Anterior cingulate cortex (tissue), 58 donors: ENCODE measurements at places on chromosomes 12 and 14.

GRCh38 chr12:98110536-98110935 is 404.9 kb upstream of the TMPO start:
- DNase-seq: no peak

- DNase-seq: no peak
Observed at GRCh38 chr12:111780166-111780565, 13.4 kb downstream of the ALDH2 start.

- DNase-seq: no peak
Observed at GRCh38 chr12:117143008-117143532, 43.9 kb upstream of the TESC start.

- no peak for DNase-seq
Observed at GRCh38 chr12:66531766-66532165, 147.1 kb downstream of the GRIP1 start.

DNA sequence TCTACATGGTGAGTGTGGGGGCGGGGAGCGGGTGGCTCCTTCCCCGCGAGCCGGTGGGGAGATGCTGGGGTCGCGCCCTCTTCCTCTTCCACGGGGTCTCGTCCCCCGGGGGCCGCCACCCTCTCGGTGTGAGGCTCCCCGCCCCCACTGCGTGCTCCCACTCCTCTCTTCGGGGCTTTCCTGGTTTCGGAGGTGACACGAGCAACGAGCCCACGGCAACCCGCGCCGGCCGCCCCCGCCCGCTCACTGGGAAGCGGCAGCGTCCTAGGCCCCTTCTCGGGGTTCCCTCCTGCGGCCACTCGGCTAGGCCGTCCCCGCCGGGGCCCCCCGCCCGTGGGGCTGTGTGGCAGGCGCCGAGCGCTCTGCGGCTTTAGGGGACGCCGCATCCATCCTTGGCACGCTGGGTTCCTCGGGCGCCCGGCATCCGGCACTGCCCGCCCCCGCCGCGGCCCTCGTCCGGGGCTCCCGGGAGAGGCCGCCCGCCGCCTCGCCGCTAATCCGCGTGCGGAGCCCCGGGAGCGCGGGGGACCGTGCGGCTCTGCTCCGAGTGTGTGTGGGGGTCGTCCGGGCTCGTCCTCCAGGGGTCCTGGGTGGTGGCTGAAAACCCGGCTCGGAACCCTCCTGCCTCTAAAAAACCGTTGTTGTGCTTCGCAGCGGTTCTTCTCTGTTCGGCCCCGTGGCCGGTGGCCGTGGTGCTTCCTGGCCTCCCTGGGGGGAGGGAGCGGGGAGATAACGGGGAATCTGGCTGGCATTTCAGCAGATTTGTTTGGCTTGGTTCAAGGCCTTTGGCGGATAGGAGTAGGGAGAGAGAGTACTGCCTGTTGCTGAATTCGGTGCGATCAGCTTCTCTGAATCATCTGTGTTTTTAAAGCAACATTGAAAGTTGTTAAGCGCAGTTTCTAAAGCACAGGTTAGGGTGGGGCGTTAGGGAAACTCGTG is 1.0 kb downstream of the PCNX1 start:
- DNase-seq: no peak

- DNase-seq: no peak
Observed at GRCh38 chr12:22048351-22049041, 2.5 kb downstream of the CMAS start.

- no peak for DNase-seq
Observed at GRCh38 chr12:133235401-133236112, at the start of gene ANHX. ANHX (minus strand) TSS chr12:133235877; CDS start chr12:133234356, 1,521 bp downstream.

DNA sequence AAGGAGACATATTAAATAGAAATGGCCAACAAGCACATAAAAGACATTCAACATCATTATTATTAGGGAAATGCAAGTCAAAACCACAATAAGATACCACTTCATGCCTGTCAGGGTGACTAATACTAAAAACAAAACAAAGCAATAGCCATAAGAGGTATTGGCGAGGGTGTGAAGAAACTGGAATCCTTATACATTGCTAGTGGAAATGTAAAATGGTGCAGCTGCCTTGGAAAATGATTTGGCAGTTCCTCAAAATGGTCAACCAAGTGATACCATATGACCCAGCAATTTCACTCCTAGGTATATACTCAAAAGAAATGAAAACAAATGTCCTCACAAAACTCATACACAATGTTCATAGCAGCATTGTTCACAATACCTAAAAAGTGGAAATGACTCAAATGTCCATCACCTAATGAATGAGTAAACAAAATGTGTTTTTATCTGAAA is 27.0 kb downstream of the GPR135 start:
- DNase-seq: no peak

DNA sequence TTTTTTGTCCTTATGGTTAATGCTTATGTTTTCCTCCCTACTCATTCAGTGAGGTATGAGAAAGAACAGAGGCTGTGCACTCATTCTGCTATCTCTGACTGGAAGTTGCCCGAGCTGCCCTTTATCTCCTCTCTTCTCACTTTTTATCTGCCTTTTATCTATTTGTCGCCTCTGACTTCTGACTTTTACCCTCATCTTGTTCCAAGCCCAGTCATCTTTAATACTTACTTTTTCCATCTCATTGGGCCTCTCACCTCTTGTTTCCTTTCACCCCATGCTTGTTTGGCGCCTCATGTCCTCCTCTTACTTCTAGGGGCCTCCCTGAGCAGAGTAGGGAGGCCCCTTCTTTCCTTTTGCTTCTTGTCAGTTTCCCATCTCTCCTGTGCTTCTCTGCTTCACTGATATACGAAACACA is 50.7 kb downstream of the DIP2B start:
- DNase-seq: no peak

- DNase-seq: no peak
Observed at GRCh38 chr12:53729644-53730043, 2.4 kb upstream of the CALCOCO1 start.
